ENCODE measurements at places on chromosomes 2 and 18.

GRCh38 chr2:8541223-8541622 lies 140.6 kb upstream of the ID2 start:
- no peak for DNase-seq

DNA sequence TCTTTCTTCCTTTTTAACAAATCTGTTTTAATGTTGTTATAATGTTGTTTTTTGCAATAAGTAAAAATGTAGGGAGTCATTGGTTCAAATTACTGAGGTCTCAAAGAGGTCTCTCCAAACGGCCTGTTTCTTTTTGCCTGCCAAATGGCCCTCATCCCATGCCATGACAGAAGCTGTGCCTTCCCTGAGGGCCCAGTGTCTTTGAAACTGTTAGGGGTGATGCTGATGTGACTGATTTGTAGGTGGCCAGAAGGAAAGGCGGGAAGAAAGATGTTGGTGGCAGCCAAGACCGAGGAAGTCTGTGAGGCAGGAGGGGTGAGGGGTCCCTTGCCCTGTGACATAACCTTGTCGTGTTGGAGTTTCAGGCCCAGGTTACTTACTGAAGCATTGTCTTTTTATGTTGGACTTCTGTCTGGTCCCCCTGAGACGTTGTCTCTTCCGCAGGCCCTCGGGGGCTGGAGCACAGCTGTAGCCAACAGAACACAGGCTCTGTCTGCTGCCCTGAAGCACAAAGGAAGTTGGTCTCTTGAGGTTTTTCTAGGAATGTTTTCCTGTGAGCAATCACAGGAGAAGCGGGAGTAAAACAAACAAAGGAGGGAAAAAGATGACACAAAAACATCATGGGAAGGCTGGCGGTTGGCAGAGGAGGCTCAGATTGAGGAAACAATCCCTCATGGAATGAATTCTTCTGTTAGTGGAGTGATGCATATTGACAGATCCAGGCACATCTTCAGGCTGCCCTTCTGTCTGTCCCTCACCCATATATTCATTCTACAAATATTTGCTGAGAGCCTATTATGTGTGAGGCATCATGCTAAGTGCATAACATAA lies 4.9 kb upstream of the ST3GAL5 start:
- no peak for DNase-seq

- no peak for DNase-seq
These were observed 1063.4 kb upstream of the CHAC2 start for GRCh38 chr2:52704251-52704650.

GRCh38 chr2:159735648-159736047 lies 23.3 kb downstream of the MARCHF7 start:
- DNase-seq = no peak

DNA sequence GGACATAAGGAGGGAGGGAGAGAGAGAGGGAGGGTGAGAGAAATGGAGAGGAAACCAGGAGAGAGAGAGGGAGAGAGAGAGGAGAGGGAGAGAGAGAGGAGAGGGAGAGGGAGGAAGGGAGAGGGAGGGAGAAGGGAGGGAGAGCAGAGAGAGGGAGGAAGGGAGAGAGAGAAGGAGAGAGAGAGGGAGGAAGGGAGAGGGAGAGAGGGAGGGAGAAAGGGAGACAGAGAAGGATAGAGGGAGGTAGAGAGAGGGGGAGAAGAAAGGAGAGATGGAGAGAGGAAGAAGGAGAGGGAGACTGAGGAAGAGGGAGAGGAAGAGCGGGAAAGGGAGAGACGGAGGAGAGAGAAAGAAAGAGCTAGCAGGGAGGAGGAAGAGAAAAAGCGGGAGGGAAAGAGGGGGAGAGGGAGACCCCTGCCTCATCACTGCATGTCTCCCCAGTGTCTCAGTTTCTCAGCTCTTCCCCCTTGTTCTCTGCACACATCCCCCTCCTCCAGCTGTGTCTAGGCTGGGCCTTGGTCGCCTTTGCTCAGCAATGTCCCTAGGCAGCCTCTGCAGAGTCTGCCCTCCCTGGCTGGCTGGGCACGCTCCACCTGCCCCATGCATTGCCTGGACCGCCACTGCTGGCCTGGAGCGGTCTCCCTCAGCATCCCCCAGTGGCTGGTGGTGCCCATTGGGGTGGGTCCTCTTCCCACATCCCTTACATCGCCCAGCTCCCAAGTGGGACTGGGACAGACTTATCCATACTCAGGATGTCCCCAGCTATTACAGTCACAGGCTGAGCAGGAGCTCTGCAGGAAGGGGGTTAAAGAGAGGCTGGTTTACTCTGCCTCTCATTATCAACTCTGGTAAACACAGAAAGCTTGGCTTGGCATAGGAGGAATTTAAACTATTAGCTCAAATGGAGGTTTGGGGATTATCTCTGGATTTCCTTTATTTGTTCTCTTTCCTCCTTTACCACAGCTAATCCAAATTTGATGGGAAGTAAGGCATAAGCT lies 85.7 kb upstream of the APCDD1 start:
- no peak for DNase-seq

Measured in stimulated activated CD8-positive, alpha-beta memory T cell treated with anti-CD3 and anti-CD28 coated beads, Interleukin-15, amount 100 ng/mL, for 24 hours (primary cell).